ENCODE measurements at places on chromosomes 5 and 9.

DNA sequence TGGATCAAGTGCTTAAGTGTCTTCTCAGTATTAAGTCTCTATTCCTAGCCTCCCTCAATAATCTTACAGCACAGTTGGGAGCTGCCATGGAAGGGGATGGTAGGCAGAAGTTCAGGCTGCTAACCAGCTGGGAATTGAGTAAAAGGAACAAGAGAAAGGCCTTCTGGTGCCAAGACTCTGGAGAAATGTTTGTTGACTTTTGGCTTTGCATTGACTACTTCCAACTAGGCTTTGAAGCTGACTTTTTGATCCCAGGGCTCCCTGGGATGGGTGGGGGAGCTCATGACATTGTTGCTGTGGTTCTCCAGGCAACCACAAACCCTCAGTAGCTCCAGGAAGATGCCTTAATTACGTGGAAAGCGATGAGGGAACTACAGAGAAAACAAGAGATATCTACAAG, 85.2 kb upstream of the HTR4 start:
- no peak for DNase-seq

DNA sequence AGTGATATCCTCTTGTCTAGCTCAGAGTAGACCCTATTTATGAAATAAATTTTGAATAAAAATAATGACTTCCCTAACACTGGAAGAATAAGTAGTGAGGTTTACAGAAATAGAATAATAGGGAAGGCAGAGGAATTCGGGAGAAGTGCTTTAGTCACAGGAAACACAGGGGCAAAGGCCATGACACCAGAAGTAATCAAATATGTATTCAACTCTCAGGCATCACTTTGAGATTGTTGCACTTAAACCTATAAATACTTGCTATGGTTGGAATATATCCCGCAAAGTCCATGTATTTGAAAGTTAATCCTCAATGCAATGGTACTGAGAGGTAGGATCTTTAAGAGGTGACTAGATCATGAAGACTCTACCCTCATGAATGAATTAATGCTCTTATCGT, 166.8 kb downstream of the YIPF5 start:
- DNase-seq: no peak

DNA sequence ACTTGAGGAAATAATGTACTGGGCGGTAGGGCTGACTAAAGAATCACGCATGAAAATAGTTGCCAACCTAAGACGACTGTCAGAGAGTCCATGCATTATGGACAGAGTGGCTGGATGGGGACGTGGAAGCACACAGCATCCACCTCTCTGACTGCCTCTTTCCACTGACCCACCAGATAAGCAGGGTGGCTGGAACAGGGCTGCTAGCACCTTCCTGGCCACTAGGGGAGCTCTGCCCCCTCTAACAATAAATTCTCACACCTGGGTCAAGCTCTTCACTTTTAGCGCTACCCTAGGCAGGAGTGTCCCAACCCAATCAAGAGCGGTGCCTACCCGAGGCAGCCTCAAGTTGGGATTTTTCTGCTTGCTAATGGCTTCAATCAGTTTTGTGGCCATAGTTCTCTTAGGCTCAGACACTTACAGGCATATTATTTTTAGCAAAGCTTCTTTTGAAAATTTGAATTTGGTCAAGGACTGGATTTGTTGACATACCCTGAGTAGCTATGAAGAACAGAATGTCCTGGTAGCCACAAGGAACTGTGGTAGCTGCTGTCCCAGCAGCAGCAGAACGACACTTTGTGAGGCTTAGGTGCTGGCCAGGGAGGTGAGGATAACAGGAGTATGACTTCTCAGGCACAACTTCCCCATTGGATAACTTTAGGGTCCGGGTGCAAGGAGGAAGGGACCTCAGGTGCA, 6.9 kb upstream of the TPM2 start:
- peak; percentile 48 for DNase-seq

DNA sequence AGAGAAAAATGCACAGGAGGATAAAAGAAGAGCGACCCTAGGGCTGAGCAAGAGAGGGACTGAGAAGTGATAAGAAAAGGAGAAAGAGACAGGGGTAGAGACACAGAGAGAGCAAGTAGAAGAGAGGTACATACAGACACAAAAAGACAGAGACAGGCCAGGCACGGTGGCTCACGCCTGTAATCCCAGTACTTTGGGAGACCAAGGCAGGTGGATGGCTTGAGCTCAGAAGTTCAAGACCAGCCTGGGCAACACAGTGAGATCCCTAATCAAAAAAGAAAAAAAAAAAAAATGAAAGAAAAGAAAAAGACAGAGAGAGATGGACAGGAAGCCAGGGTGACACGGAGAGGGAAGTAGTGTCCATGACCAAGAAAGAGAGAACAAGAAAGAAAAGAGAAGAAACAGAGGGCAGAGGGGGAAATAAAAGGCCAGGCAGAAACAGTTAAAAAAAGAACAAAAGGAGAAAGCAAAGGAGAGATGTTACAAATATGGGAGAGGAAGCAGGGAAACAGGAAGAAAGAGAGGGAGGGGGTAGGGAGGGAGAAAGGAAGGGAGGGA, 209.4 kb upstream of the TRIM32 start:
- DNase-seq: no peak

DNA sequence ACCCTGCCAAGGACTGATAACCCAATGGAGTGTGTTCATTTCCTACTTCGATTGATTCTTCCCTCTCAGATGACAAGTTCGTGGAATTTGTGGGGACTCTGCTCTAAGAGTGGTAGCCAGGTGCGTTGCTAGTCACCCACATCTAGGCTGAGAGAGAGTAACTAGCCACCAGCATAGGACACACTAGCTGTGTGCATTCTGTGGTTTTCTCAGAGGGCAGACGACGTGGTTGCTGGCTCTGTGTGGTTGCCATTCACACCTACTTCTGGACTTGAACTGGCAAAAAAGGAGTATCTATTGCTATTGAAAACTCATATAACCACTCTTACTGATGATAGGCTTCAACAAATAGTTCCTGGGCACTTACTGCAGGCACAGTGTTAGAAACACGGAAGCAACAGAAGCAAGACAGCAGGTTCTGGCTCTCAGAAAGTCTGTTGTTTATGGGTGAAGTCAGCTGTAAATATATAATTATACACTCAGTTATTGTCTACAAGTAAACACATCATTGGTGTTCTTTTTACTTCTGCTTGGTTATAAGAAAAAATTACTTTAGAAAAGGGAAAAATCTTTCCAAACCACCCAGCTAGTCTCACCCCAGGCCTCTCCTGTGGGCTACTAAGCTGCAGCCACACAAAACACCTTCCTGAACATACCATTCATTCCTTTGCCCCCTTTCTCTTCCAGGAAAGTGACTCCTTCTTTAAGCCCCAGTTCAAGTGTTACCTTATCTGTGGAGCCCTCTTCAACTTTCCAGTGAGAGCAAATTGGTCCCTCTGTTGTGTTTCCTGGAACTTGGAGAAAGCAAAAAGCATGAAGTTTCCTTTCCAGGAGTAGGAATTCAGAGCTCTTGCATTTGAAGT, 151.1 kb upstream of the HAPLN1 start:
- no peak for DNase-seq

- no peak for DNase-seq
Measured at GRCh38 chr9:95096381-95096780, 221.1 kb downstream of the FANCC start.

- DNase-seq: no peak
Measured at GRCh38 chr5:119083679-119084078, 12.8 kb downstream of the DMXL1 start.

GRCh38 chr9:89010056-89010455, 18.8 kb downstream of the S1PR3 start:
- DNase-seq: no peak

GRCh38 chr5:173477345-173478040, 139.0 kb downstream of the BOD1 start:
- DNase-seq: no peak

GRCh38 chr5:143373076-143373475, 30.4 kb downstream of the NR3C1 start:
- DNase-seq: no peak

- no peak for DNase-seq
Measured at GRCh38 chr9:106962122-106962521, 99.2 kb downstream of the ZNF462 start.

DNA sequence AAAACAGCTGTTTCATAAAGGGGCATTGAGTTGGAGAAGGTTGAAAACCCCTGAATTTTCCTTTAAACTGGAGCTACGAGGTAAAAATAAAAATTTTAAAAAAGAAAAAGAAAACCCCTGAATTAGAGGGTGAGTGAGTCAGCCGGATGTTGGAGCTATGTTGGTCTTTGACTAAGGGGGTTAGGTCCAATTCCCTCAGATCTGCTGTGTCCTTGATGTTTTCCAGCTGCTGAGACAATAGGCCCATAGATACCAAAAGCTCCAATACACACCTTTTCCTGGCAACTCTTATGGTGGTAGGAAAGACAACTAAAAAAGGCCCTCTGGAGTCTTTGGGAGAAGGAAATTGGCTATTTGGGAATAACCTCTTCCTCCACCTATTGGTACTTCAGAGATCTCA, 79.4 kb upstream of the SAP30L start:
- no peak for DNase-seq

DNA sequence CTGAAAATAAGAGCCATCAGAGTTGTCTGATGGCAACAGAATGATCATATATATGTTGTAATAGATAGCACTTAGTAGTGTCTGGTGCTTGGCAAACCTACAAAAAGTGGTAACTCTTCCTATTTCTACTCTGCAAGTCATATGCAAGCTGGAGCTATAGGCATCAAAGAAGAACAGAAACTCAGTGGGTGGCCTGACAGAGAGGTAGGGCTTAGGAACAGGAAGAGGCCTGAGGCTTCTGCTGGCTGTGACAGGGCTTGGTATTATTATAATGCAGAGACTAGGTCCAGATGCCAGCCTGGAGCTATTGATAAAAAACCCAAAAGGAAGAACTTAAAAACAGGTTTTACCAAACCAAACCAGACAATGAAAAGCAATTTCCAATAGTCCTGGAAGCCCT, 4.4 kb upstream of the DIAPH1 start:
- DNase-seq: no peak

GRCh38 chr5:160119905-160120266, 636 bp upstream of the PWWP2A start:
- no peak for DNase-seq

DNA sequence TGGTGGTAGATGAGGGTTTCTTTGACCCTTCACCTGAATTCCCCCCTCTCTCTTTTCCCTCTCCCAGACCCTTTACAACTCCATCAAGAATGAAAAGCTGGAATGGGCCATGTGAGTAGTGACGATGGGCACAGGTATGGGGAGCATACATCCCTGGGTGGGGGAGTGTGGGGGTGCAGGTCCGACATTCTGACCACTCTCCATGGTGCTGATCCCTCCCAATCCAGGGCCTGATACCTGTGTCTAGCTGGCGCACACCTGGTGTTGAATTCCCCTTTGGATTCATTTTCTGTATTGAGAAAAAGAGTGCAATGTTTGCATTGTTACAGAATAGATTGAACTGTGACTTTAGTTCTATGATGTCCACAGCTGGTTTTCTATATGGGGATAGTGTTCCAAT, 40.0 kb downstream of the PSD2 start:
- DNase-seq: no peak

DNA sequence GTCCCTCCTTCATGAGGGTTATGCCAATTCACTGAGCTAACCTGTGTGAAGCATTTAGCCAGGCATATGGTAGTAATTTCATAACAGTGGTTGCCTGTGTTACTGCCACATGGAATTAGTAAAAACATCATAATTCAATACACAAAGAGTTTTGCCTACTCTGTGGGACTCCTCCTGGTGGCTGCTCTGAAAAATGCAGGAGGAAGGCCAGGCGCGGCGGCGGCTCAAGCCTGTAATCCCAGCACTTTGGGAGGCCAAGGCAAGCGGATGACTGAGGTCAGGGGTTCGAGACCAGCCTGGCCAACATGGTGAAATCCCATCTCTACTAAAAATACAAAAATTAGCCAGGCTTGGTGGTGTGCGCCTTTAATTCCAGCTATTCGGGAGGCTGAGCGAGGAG, 547.3 kb downstream of the CDK5RAP2 start:
- no peak for DNase-seq

GRCh38 chr9:30197954-30198353, 2186.5 kb upstream of the ACO1 start:
- no peak for DNase-seq

DNA sequence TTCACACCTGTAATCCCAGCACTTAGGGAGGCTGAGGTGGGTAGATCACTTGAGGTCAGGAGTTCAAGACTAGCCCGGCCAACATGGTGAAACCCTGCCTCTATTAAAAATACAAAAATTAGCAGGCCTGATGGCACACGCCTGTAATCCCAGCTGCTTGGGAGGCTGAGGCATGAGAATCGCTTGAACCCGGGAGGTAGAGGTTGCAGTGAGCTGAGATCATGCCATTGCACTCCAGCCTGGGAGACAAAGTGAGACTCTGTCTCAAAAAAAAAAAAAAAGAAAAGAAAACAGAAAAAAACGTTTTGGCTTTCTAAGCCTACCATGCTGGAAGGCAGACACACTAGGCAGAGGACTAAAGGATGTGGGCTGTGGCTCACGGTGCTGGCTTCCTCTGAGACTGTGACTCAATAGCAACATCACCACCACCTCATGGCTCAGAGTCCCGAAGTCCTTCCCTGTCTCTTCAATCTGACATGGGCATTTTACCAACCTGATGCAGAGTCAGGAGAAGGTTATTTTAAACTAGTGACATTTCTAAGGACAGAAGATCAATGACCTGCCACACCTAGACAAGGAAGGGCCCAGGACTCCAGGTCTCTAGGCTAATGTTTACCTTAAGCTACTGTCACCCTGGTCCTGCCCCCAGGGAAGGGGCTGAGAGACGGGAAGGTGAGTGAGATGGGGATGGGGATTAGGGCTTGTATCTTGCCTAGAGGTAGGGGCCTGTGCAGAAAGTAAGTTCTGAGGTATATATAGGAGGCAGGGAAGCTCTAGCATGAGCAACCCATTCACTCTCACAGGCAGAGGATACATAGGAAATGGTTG, 3.7 kb downstream of the ECSCR start:
- peak; percentile 68 for DNase-seq

DNA sequence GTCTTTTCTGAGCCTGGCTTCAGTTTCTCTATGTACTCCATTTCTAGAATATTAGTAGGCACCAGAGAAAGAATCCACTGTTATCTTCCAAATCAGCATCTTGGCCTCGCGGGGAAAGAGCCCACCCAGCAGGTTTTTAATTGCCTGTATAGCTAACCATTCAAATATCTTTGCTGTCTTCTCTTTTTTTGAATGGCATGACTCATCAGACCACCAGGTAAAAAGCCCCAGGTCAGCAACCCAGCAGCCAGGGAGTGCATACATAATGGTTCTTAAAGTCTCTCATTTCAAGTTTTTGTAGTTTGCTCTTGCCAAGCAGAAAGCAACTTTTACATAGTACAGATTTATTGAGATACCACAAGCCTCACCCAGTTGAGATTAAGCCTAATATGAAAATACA, 50.7 kb downstream of the TMEM167A start:
- no peak for DNase-seq

- DNase-seq: no peak
Measured at GRCh38 chr9:98222885-98223691, 30.7 kb upstream of the CORO2A start.

- DNase-seq: no peak
Measured at GRCh38 chr9:133119103-133119845, 1.8 kb downstream of the RALGDS start.

- DNase-seq: no peak
Measured at GRCh38 chr9:81851340-81851739, 76.9 kb upstream of the SPATA31D4 start.

GRCh38 chr5:81698813-81699212, 52.1 kb downstream of the SSBP2 start:
- DNase-seq: no peak

GRCh38 chr9:106020186-106020585, 325.8 kb downstream of the TMEM38B start:
- no peak for DNase-seq
